ENCODE measurements at places on chromosomes 2 and 18. TPM values are rescaled to one million over a fixed set of nuclear protein-coding genes. Genes with fewer than 3 reads are reported as not detected.

PLCD4 gene
- total RNA-seq, result 2.0 TPM

PMAIP1 gene
- 2.1 TPM for total RNA-seq

EVX2 gene
- not detected for total RNA-seq

MRPS9 gene
- 13.6 TPM for total RNA-seq
